ENCODE measurements at places on chromosomes 5 and 9.

DNA sequence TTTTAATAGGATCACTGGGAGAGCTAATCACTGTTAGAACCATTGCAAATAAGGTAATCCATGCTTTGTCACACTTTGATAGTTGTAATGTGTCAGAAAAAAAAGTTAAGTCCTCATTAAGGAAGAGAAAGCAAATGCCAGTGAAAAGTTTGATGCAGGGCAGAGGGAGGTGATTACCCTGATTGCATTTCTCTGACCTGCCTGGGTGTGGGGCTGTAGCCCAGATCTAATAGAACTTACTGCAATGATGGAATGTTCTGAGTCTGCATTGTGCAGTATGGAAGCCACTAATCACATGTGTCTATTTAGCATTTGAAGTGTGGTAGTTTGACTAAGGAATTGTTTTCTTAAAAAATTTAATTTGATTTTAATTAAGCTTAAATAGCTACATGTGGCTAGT, 202.7 kb downstream of the ATP10B start:
- DNase-seq, result no peak

- no peak for DNase-seq
These were observed 391.2 kb downstream of the HINT1 start for GRCh38 chr5:130773813-130774212.

GRCh38 chr9:127786773-127787104, 905 bp downstream of the CDK9 start:
- DNase-seq, result no peak

- DNase-seq, result no peak
These were observed 39.2 kb downstream of the TLE4 start for GRCh38 chr9:79610791-79611614.

- DNase-seq, result no peak
These were observed 42.7 kb upstream of the NUDT12 start for GRCh38 chr5:103605277-103605676.

Data from stimulated activated CD4-positive, alpha-beta T cell treated with anti-CD3 and anti-CD28 coated beads, Interleukin-2, amount 100 ng/mL, for 4 hours (primary cell).